ENCODE measurements at places on chromosomes 4 and X. TPM values are rescaled to one million over a fixed set of nuclear protein-coding genes. Genes with fewer than 3 reads are reported as not detected.

DNA sequence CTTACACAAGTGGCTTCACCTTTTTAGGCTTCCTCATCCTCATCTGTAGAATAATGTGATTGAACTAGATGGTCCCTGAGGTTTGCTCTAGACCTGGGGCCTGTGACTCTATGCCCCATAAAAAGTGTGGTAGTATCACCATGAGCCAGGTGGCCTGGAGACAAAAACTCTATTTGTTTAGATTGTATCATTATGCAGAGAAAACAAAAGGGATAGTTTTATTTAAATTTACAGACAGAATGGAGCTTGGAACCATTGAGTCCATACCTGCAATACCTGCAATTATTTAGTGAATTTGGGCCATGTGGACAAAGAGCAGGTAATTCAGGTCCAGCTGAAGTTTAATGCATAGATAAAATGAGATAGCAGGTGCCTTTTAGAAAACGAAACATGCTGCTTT is 139.5 kb upstream of the RPL34 start:
- no peak for DNase-seq

DNA sequence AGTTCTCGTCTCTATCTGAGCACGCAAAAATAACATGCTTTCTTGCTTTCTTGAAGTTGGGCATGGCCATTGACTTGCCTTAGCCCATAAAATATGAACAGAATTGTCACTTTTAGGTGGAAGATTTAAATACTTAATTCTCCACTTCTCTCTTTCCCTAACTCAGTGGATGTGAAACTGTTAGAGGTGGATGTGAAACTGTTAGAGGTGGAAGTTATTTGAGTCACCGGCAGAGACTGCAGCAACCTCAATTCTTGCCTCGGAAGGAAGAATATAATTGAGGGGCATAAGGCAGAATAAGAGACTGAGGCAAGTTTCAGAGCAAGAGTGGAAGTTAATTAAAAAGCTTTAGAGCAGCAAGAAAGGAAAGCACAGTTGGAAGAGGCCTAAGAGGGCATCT is 2.8 kb upstream of the PARM1 start:
- no peak for DNase-seq

AFP gene
- total RNA-seq, result 1.6 TPM

SPANXA2 gene
- not detected for total RNA-seq

GRCh38 chrX:72021975-72022374 is 109.7 kb downstream of the RTL5 start:
- DNase-seq, result no peak

CT45A3 gene
- 0.30 TPM for total RNA-seq

TKTL1 gene
- total RNA-seq, result 0.34 TPM

- no peak for DNase-seq
Measured at GRCh38 chr4:143230683-143231082, 46.0 kb downstream of the USP38 start.

GRCh38 chrX:46929439-46930261 is 17.4 kb downstream of the JADE3 start:
- no peak for DNase-seq

GRCh38 chr4:115418635-115419396 is 305.4 kb upstream of the NDST4 start:
- no peak for DNase-seq

GRCh38 chrX:13162772-13163410 is 118.5 kb upstream of the FAM9C start:
- DNase-seq, result no peak

WNK3 gene
- 0.05 TPM for total RNA-seq

- DNase-seq, result no peak
Measured at GRCh38 chrX:110060317-110060716, 57.4 kb downstream of the TMEM164 start.

DNA sequence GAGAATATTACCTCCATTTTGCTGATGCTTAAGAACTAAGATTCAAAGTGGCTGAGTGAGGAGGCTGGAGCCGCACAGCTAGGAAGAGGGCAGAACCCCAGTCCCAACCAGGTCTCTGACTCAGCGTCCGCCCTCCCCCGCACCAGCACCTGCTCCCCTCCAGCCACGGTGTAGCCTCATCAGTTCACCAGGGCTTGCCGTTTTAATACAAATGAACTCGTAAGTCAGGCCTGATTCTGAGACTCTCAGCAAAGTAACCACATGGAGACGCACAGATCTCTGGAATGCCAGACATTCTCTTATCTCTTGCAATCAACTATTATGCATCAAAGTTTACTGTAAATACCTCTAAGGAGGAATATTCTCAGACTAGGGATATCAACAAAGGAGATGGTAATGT is 52.4 kb downstream of the ENPP6 start:
- no peak for DNase-seq
